GM12892 (cell line): ENCODE measurements at places on chromosomes 5 and 9.

DNA sequence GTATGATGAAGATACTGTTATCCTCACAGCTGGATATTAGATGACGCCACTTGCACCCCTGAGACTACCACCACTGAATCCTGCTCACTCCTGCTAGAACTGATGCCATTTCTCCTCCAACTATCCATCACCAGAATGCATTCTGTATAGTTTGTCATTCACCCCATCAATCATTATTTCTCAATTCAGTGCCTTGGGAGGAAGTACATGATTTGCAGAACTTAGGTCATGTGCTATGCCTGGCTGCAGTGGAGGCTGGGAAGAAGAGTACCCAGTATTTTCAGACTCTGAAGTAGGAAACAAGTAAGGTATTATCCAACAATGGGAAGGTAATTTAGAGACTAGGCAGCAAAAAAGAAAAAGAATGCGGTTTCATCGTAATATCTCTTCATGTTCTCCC is 26.2 kb upstream of the HSD17B4 start:
- no peak for DNase-seq

- no peak for DNase-seq
These were observed 459.4 kb downstream of the ANXA1 start for GRCh38 chr9:73611032-73611431.

- peak; percentile 88 for DNase-seq
These were observed 2.0 kb upstream of the LMX1B start for GRCh38 chr9:126611592-126612325.

DNA sequence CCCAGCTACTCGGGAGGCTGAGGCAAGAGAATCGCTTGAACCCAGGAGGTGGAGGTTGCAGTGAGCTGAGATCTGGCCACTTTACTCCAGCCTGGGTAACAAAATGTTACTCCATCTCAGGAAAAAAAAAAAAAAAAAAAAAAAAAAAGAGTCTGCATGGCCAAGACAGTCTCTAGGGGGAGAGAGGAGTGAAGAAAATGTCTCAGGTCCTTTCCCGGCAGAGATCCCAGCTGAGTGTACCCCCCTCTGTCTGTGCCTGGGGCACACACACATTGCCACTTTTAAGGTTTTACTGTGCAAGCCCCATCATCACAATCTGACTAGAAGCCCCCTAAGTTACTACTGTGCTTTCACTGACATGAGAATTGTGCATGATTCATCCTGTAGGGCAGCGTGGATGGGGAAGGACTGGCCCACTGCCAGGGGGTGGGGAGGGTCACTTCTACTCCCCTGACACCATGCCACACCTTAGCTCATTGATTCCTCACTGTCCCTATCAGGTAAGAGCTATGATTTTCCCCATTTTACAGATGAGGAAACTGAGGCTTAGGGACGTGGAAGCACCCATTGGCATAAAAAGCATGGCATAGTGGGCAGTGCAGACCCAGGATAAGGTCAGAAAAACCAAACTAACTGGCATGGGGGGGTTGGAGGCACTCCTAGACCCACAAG is 102.3 kb upstream of the LARP1 start:
- DNase-seq: no peak

DNA sequence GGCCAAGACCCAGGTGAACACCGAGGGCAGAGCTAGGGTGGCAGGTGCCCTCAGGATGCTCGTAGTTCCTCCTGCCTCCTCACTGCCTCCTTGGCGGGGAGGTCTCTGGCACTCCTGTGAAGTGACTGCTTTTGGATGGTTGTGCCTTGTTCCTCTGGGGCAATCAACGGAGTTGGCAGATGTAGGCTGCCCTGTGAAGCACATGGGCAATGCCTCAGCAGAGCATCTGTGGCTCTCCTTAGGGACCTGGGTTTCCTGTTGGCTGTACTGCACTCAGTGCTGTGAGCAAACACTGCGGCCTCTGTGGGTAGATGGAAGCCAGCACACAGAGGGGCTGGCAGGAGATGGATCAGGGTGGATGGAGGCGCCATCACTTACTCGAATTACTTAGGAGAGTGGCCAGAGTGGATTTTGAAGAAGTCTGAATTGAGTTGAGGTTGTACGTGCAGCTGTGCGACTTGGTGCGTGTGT is 71.4 kb upstream of the COL5A1 start:
- DNase-seq: no peak

- no peak for DNase-seq
These were observed 60.3 kb downstream of the FOXD1 start for GRCh38 chr5:73388306-73388684.

DNA sequence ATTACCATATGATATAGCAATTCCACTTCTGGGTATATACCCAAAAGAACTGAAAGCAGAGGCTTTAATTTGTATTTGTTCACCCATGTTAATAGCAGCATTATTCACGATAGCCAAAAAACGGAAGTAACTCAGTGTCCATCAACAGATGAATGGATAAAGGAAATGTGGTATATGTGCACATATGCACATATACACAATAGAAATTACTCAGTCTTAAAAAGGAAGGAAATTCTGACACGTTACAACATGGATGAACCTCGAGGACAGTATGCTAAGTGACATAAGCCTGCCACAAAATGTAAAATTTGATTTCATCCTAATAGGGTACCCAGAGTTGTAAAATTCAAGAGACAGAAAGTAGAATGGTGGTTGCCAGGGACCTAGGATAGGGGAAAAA is 54.9 kb downstream of the NUP155 start:
- no peak for DNase-seq

DNA sequence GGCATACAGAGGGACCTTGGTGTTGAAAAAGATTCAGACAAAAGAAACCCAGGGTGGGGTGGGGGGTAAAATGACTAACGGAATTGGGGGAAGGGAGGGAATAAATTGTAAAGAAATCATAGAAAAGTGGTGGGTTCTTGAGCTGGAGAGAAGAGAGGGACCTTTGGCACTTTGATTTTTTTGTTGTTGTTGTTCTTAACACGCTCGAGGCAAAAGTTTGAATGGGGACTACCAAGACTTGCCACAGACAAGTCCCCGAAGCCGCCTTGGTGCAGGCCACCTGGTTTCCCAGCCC is 616 bp downstream of the VCAN start:
- no peak for DNase-seq

- DNase-seq: no peak
These were observed 313.4 kb downstream of the DEPDC1B start for GRCh38 chr5:60386436-60387050.

- DNase-seq: no peak
These were observed 326.5 kb downstream of the NTRK2 start for GRCh38 chr9:84996029-84996428.

GRCh38 chr5:102561894-102562760 is 63.3 kb upstream of the SLCO6A1 start:
- DNase-seq: no peak

- no peak for DNase-seq
These were observed 466.4 kb downstream of the DMRTA1 start for GRCh38 chr9:22913026-22913425.

DNA sequence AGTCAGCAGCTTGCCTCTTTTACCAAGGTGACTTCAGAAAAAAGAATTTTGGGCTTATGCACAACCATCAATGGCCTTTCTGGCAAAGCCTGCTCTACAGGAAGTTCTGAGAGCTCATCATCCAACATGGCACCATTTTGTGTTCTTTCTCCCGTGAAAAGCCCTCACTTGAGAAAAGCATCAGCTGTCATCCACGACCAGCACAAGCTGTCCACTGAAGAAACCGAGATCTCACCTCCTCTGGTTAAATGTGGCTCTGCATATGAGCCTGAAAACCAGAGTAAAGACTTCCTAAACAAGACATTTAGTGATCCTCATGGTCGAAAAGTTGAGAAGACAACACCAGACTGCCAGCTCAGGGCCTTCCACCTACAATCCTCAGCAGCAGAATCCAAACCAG is 111.2 kb downstream of the SNCAIP start:
- DNase-seq: no peak

GRCh38 chr5:153756540-153756939 is 266.1 kb downstream of the GRIA1 start:
- DNase-seq: no peak

GRCh38 chr5:140075371-140075770 is 32.3 kb upstream of the NRG2 start:
- no peak for DNase-seq

- no peak for DNase-seq
These were observed 170.1 kb downstream of the GOLPH3 start for GRCh38 chr5:32003981-32004380.

GRCh38 chr5:170111088-170111785 is 5.5 kb downstream of the FOXI1 start:
- no peak for DNase-seq

GRCh38 chr5:180130876-180131740 is 59.5 kb upstream of the RNF130 start:
- no peak for DNase-seq

- no peak for DNase-seq
These were observed 189.0 kb upstream of the EGFLAM start for GRCh38 chr5:38069360-38069759.

DNA sequence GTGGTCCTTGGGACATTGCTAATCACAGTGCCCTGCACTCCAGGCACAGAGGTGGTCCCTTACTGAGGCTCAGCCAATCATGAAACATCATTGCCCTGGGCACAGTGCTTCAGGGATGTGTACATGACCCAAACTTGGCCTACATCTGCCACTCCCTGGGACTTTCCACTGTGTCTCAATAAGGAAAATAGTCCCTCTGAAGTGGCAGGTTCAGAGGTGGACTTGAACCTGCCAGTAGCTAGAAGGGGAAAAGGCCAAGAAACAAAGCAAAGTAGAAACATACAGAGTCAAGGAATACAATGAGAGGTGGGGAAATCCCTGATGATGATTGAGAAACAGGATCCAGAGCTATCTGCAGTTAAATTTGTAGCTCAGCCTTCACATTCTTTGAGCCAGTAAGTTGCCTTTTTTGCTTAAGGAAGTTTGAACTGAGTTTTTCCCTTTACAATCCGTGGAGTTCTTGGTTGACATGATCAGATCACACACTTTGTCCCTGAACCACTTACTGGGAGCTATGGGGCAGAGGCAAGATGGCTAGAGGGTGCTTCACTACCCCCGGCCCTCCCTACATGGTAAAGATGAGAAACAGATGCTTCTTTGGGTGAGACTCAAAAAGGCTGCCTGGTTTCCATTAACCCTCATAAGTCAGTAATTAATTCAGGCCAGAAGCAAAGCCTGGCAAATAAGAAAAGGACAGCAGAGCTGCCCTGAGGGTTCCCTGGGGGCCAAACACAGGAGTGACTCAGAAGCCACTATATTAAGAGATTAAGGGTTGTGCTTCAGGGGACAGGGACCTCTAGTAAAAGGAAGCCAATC is 57.6 kb downstream of the SH3TC2 start:
- no peak for DNase-seq

- no peak for DNase-seq
These were observed 39.8 kb upstream of the SELENOP start for GRCh38 chr5:42851481-42851880.

DNA sequence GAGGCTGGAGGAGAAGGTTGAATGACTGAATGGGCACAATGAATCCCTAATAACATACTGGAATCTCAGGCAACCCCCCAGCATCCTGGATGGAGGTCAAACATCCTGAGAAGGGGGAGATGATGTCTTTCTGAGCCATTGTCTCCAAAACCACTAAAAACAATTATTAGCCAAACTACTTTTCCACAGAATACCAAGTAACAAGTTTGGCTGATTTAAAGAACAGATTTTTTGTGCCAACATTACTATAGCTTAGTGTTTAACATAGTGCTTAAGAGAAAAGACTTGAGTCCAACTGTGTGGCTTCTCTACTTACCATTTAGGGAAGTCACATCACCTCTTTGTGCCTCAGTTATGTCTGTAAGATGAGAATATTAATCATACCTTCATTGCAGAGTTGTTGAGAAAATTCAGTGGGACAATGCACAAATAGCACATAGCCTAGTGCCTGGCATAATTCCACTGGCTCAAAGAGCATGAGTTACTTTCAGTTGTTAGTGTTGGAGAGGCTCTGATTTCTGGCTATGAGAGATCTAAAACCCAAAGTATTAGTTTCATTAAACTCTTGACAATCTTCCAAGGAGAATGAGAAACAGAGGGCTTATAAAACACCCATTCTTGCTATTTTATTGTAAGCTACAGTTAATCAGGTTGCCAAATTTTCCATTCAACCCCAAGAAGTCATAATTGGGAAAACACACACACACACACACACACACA is 111.3 kb upstream of the NR3C1 start:
- DNase-seq: no peak

- DNase-seq: no peak
These were observed 176.4 kb upstream of the PLPPR1 start for GRCh38 chr9:100852088-100852487.

- no peak for DNase-seq
These were observed 661.4 kb upstream of the KLF4 start for GRCh38 chr9:108150736-108151586.

- no peak for DNase-seq
These were observed 87.5 kb downstream of the CAMK4 start for GRCh38 chr5:111311666-111312065.
